ENCODE measurements at places on chromosomes 4 and X.

DNA sequence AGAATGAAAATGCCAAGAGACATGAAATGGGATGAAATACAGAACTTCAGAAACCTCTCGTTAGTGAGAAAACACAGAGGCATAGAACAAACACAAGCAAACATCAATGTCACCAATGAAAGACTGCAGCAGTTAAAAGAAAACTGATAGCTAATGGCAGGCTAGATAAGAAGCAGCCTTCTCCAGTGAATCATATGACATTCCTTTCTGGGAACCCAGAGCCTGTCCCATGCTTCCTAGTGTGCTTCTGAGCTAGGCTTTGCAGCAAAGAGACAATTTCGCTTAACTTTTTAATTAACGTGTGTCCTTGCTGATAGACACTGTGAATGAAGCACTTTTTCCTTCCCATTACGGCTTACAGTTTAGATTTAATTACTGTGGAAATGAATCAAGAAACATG, 444.6 kb downstream of the IL15 start:
- no peak for DNase-seq

GRCh38 chr4:102103368-102103767, 241.9 kb downstream of the SLC39A8 start:
- no peak for DNase-seq

DNA sequence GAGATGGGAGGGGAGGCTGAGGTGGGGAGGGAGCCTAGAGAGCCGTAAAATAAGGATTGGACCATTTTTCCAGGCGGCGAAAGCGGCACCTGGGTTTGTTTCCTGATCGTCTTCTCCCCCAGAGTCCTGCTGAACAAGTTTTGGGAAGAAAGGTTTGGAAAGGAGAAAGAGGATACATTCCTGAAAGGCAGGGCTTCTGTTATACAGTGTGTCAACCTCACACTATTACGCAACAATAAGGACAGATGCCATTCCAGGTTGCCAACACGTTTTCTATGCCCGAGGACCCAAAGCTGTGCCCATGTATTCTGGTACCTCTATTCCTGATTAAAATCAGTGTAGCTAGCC, 658 bp downstream of the SCOC start:
- no peak for DNase-seq

DNA sequence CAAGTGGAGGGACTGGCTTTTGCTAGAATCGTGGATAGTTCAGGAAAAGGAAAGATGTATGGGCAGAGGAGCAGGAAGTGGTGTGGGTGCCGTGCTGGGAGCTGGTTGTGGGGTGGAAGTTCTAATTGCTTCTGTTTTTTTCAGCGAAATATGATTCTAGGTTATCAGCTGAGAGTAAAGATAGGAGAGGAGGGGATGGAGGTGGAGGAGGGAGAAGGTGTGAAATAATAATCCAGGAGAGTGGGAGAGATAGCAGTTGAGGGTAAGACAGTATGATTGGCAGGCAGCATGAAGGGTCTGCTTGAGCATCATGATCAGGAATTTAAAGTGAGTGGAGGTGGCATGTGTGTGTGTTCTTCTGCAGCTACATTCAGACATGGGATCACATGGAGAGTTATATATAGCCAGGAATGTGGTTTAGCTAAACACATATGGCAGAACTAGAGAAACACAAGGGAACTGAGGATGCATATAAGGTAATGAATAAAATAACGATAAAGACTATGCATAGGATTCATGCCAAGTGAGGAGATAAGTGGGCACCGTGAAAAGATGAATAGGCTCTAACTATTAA, 133.7 kb downstream of the ANK2 start:
- DNase-seq = no peak

- no peak for DNase-seq
Measured at GRCh38 chr4:8886612-8887406, 15.2 kb upstream of the HMX1 start.

DNA sequence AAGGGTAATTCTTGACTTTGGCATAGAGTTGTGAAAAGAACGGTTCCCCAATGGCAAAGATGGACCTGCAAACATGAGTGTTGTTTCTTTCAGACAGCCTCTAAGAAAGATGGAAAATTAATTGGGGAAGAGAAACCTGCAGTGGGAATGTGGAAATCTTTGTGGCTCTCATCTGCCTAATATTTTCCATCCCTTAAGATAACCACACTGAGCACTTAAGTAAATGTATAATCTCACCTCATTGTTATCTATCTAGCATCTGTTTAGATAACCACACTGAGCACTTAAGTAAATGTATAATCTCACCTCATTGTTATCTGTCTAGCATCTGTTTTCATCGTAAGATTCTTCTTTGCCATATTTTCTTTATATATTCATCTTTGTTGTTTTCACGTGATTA, 149.3 kb downstream of the NWD2 start:
- no peak for DNase-seq

DNA sequence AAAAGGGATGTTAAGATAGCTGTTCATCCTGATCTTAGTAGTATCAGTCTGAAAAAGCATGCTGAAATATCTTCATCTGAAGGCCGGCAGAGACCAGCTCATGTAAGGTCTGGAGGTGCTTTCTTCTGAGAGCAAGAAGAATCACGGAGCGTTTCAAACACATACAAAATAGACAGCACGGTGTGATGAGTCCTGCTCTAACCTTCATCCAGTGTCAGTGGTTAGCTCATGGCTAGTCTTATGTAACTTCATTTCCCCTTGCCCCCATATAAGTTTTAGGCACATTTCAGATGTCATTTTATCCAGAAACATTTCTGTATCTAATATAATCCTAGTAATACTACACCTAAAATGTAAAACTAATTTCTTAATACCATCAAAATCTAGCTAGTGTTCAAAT, 27.8 kb downstream of the ADD1 start:
- DNase-seq = no peak

DNA sequence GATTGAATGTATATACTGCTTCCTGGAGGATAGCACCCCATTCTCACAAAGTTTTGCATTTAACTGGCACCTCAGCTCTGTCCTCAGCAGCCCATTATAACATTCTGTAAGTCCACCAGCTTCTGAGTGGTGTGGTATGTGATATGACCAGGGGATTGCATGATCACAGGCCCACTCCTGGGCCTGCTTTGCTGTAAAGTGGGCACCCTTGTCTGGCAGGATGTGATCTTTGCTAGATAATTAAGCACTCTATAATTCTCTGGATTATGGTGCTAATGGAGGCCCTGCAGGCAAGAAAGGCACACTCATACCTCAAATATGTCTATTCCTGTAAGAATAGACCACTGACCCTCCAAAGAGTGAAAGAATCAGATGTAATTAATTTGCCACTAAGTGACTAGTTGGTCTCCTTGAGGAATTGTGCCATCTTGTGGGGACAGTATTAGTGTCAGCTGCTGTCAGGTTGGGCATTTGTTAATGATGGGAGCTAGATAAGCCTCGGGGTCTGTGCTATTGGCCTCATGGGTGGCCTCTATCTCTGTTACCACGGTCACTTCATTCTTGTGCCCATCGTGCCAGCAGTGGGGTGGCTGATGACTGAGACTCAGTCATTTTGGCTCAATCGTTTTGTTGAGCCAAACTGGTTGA, 2.2 kb upstream of the CFI start:
- no peak for DNase-seq

Measured in activated CD4-positive, CD25-positive, alpha-beta regulatory T cell (primary cell).